ENCODE measurements at places on chromosomes 5 and 9. TPM values are rescaled to one million over a fixed set of nuclear protein-coding genes. Genes with fewer than 3 reads are reported as not detected.

- no peak overlapping the region for H3K4me3 ChIP-seq
- H3K27ac ChIP-seq, result no peak overlapping the region
Measured at GRCh38 chr9:89036891-89037290, 45.6 kb downstream of the S1PR3 start.

GRCh38 chr5:60350794-60351193 lies 349.2 kb downstream of the DEPDC1B start:
- no peaks in the 10 kb centered on the region for H3K36me3 ChIP-seq
- no peak overlapping the region for H3K27ac ChIP-seq
- H3K27me3 ChIP-seq, result no peaks in the 10 kb centered on the region
- H3K4me1 ChIP-seq, result no peaks in the 10 kb centered on the region
- no peak for DNase-seq

GRCh38 chr5:60961685-60962084 lies 16.7 kb downstream of the NDUFAF2 start:
- H3K27ac ChIP-seq, result no peak overlapping the region
- H3K27me3 ChIP-seq, result no peaks in the 10 kb centered on the region
- H3K4me3 ChIP-seq, result no peak overlapping the region
- H3K4me1 ChIP-seq, result no peaks in the 10 kb centered on the region
- DNase-seq, result no peak

DNA sequence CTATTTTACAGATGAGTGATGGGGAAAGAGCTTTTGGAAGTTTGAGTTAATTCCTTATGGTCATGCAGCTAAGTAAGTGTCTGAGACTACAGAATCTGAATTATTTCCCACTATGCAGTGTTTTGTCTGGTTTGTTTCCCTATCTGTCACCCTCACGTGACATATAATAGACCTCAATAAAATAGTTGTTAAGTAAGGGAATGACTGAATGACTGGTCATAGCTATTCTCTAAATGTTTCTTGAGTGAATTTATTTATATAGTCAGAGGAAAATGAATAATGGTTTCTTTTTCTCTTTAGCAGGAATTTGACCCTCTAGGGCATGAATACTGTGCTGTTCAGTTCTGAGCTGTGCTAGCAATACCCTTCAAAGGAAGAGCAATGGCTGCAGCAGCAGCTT lies 10.3 kb downstream of the TRIM32 start:
- H3K4me1 ChIP-seq, result no peaks in the 10 kb centered on the region
- H3K36me3 ChIP-seq, result peaks cover 15% of the 10 kb centered on the region
- H3K4me3 ChIP-seq, result no peak overlapping the region

- H3K4me1 ChIP-seq, result no peaks in the 10 kb centered on the region
- peaks cover 36% of the 10 kb centered on the region for H3K36me3 ChIP-seq
- H3K27ac ChIP-seq, result no peak overlapping the region
- no peak overlapping the region for H3K4me3 ChIP-seq
Measured at GRCh38 chr9:129007035-129007765, 20.9 kb downstream of the SH3GLB2 start.

- H3K4me3 ChIP-seq, result no peak overlapping the region
- H3K4me1 ChIP-seq, result peaks cover 11% of the 10 kb centered on the region
- H3K36me3 ChIP-seq, result no peaks in the 10 kb centered on the region
- DNase-seq, result no peak
- no peak overlapping the region for H3K27ac ChIP-seq
Measured at GRCh38 chr5:178106556-178107239, 6.6 kb upstream of the N4BP3 start.

DNA sequence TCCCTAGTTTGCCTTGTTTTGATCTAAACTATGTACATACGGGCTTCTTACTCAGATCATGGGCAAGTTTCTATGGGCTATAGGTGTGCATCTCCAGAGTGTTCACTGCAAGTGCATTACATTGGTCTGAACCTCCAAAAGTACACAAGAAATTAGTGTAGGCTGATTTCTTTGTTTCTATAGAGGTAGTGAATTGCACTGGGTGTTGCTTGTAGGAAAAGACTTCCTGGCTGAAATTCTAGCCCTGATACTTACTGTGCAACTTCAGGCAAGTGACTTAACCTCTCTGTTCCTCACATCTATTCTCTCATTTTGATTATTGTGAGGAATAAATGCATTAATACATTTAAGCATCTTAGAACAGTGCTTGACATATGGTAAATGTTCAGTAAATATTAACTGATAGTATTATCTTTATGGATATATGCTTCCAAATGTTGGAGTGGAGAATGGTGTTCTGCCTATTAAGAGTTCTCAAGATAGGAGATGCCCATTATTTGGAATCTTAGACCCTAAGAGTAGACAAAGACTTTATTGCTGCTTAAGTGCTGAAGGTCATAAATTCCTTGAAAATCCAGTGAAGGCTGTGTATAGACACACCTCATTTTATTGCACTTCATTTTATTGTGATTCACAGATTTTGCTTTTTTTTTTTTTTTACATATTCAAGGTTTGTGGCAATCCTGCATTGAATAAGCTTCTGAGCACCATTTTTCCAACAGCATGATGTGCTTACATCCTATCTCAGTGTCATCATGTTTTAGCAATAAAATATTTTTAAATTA lies 38.4 kb upstream of the TLR4 start:
- H3K27ac ChIP-seq, result no peak overlapping the region
- H3K36me3 ChIP-seq, result no peaks in the 10 kb centered on the region
- no peaks in the 10 kb centered on the region for H3K27me3 ChIP-seq
- no peak overlapping the region for H3K4me3 ChIP-seq
- H3K4me1 ChIP-seq, result no peaks in the 10 kb centered on the region

DNA sequence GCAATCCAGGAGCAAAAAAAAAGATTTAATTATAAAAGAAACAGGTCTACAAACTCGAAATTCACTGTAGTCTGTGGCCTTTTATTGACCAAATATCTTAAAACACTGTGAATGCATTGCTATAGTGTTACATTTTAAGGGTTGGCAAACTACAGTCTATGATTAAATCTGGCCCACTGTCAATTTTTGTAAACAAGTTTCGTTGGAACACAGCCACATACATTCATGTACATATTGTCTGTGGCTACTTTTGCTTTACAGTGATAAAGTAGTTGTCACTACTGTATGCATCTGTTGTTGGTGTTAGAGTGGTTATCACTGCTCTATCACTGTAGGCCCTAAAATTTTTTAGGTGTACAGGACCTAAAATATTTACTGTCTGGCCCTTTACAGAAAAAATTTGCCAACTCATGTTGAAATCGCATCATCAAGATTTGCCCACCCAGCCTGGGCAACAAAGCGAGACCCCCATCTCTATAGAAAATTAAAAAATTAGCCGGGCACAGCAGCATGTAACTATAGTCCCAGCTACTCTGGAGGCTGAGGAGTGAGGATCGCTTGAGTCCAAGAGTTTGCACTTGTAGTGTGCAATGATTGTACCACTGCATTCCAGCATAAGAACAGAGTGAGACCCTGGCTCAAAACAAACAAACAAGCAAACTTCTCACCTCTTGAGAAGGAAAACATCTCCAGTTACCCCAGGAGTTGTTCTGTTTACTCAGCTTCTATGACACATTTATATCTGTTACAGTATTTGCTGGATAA lies 89.0 kb downstream of the ERBIN start:
- H3K36me3 ChIP-seq, result peaks cover 18% of the 10 kb centered on the region
- DNase-seq, result no peak
- H3K27ac ChIP-seq, result no peak overlapping the region
- no peak overlapping the region for H3K4me3 ChIP-seq
- H3K4me1 ChIP-seq, result peaks cover 5% of the 10 kb centered on the region

The IL3 gene
- total RNA-seq, result not detected

The ITGA2 gene
- 0.13 TPM for total RNA-seq

Measured in GM12878 (cell line).